ENCODE measurements at places on chromosomes 11 and 22.
A peak's percentile ranks its signal among the peaks of the same experiment; 100 is the strongest.

DNA sequence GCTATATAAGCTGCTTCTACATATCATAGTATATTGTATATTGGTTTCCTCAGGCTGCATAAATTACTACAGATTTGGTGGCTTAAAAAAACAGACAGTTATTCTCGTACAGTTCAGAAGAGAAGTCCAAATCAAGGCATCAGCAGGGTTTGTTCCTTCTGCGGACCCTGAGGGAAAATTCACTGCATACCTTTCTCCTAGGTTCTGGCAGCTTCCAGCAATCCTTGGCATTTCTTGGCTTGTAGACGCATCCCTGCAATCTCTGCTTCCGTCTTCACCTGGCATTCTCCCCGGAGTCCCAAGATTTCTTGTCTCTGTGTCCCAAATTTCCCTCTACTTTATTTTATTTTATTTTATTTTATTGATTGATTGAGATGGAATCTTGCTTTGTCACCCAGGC is 142.8 kb downstream of the COMMD9 start:
- DNase-seq, result peak; percentile 34

- no peak for DNase-seq
Measured at GRCh38 chr11:67820081-67820480, 145.7 kb upstream of the ALDH3B2 start.

DNA sequence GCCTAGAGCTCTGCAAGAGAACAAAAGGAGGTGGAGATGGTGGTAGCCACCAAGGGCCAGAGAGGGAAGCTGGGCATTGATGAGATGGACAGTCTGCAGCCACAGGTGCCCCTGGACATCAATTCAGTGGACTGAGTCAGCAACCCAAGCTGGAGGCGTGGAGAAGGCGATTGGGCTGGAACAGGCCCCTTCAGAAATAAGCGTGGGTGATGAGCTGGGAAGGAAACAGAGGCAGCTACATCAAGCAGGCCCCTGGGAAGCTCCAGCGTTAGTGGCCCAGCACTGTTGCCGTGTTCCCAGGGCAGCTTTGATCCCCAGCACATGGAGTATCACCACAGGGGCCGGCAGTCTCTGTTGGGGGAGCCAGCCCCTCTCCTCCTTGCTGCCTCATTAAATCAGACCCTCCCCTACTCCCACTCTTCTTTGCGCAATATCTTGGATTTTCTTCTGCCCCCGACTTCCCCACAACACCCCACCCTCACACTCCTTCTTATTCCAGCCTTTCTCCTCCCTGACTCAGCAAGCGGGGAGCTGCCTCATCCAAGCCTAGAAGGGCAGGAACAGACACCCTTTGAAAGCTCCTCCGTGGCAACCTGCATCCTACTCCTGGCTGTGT is 31.7 kb upstream of the OAF start:
- no peak for DNase-seq

DNA sequence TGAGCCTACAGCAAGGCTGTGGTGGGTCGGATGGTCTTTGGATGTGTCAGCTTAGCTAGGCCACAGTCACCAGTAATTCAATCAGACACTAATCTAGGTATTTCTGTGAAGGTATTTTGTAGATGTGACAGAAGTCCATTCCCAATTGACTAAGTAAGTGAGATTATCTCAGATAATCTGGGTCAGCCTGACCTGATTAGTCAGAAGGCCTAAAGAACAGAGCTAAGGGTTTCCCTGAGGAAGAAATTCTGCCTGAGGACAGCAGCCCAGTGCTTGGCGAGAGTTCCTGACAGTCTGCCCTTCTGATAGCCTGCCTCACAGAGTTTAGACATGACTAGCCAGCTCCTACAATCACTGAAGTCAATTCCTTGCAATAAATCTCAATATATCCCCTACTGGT is 28.7 kb downstream of the GUCD1 start:
- DNase-seq, result no peak

DNA sequence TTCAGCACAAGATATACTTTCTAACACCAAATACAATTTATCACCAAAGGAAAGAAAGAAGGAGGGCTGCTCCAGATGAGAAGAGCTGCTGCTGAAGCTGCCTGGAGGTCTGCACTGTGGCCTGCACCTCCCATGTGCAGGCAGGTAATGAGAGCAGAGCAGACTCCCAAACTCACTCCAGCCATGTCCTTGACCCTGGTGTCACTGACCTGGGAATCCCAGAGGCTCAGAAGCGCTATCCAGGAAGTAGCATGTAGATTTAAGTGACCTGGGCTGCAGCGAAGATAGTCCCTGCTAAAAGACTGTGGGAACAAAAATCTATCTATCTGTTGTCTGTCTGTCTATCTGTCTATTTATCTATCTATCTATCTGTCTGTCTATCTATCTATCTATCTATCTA is 816.3 kb downstream of the OPCML start:
- no peak for DNase-seq

DNA sequence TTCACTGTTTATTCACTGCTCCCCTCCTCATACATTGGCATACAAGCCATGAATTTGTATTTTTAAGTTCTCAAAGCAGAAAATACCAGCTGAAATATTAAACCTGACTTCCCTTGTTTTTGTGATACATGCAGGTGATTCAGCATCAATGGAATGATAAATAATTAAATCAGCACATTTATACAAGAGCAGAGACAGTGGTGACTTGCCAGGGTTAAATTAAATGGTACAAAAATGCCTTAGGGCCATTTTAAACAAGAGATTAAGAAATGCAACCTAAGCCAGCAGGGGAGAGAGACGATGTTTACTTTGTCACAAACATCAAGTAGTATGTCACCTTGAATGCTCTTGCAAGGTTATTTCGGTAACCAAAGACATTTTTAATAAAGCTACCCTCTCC is 95.9 kb upstream of the DDI1 start:
- peak; percentile 27 for DNase-seq

- no peak for DNase-seq
Measured at GRCh38 chr22:30348404-30348803, 8.3 kb downstream of the SF3A1 start.

GRCh38 chr11:132450631-132451030 is 1080.2 kb downstream of the NTM start:
- DNase-seq, result no peak

GRCh38 chr11:77049026-77049425 is 14.8 kb downstream of the B3GNT6 start:
- no peak for DNase-seq

DNA sequence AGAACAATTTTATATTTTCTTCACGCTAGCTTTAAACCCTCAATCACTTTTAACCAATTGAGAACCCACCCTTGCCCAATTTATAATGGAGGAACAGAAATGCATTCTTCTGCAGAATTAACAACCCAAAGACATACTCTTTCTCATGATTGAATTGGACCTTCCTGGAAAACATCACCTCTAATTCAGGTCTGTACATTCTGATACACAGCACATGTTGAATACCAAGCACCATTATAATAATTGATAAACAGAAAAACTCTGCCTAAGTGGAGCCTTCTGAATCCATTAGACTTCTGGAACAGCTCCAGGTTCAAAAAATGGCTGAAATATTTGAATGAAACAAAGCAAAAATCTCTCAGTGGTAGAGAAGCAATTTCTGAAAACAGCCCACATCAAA is 105.4 kb downstream of the FAM76B start:
- DNase-seq, result no peak

DNA sequence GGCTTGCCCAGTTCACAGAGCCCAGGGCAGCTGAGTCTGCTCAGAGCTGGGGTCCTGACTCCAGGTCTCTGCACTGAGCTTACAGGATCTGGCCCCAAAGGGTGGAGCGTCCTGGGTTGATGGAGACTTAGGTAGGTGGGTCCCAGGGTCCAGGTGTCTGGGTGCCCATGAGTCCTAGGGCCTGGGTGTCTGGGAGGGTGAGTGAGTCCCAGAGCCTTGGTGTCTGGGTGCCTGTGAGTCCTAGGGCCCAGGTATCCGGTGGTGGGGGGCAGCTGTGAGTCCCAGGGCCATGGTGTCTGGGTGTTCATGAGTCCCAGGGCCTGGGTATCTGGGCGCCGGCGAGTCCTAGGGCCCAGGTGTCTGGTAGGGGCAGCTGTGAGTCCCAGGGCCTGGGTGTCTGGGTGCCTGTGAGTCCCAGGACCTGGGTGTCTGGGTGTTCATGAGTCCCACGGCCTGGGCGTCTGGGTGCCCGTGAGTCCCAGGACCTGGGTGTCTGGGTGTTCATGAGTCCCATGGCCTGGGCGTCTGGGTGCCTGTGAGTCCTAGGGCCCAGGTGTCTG is 1505.6 kb downstream of the BRD1 start:
- no peak for DNase-seq

DNA sequence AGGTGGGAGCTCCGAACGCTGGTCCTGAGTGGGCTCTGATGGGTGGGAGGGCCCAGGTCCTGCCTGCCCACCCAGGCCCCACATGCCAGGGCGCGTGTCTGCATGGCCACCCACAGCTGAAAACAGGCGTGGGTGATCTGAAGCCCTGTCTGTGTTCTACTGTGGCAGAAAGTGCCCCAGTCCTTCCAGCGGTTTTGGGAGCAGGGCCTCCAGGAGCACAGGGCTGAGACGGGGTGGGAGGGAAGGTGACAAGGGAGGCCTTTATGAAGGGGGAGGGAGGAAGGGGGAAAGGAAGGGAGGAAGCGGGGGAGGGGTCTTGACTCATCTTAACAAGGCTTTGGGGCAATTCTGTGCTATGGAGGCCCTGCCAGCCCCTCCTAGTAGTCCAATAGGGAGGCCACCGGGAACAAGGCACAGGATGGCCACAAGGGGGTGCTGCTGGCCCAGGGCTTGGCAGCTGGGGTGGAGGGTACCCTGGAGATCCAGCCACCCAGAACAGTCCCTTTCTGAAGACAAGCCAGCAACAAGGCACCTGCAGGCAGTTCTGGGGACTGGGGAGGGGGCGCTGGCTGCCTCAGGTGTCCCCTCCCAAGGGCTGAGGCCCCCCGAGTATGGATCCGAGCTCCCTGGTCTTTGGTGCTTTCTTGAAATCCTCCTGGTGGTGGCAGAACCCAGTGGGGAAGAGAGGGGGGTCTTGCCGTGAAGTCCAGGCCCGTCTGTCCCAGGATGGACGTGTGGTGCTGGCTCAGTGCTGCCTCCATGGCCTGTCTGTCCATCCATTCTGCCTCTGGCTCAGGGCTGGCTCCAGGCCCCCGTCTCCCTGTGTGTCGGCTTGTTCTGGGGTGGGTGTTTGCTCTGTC is 6.3 kb upstream of the FADS3 start:
- peak; percentile 12 for DNase-seq

DNA sequence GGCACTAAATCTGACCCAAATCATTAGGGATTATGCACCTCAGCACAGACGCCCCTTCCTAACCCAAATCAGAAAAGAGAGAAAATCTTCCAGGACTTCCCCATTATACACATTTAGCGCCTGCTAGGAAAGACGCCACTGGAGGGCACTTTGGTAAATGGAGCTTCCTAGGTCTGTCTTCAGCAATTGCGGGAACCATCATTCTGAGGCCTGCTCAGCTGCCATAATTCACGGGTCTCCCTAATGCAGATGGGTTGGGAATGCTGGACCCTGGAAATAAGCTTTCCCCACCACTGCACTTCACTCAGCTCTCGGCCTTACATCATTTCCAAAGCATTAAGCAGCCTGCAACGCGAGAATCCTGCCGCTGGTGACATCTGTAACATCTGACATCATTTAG is 86.2 kb upstream of the OPCML start:
- no peak for DNase-seq

DNA sequence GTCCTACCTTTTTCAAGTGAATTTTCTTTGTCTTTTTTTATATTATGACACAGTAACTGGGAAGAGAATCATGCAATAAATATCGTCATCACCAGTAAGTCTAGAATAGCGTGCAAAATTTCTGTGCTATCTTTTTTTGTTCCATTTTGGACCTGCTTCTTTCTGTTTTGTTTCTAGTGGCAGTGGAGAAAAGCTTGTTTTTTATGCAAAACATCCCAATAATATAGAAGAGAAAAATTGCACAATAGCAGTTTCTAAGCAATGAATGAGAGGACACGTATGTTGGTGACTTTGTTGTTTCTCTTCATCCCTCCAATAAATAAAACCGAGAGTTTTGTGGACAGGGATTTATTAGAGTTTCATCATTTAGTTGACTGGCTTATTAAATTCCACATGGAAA is 10.3 kb downstream of the GRK3 start:
- no peak for DNase-seq

GRCh38 chr22:17258788-17259148 is 39.5 kb upstream of the ADA2 start:
- no peak for DNase-seq

DNA sequence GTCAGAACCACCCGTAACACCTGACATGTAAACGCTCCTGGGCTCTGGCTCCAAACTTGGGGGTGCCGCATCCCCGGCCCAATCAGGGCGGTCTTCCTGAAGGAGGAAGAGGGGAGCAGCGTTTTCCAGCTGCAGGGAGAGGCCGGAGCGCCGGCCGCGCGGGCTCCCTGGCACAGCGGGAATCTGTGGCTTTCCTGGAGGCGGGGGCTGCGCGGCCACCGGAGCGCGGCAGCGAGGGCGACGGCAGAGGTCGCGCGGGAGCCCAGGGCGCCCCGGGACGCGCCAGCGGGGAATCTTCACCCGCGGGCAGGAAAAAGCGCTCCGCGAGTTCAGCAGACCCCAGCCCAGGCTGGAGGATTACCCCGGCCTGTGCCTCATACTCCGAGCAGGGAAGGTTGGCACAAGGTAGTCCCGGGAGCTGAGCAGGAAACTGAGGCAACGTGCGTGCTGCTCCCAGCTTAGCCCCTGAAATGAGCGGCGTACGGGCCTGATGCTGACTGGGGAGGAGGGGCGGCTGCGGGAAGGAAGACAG is 600 bp upstream of the ESAM start:
- no peak for DNase-seq

GRCh38 chr11:123892031-123892430 is 6.6 kb upstream of the TMEM225 start:
- no peak for DNase-seq

GRCh38 chr22:33513388-33514338 is 406.6 kb downstream of the LARGE1 start:
- peak; percentile 10 for DNase-seq

GRCh38 chr11:57288771-57289579 is 35.8 kb downstream of the TNKS1BP1 start:
- DNase-seq, result peak; percentile 91

GRCh38 chr11:76119779-76120178 is 86.5 kb downstream of the WNT11 start:
- DNase-seq, result no peak

DNA sequence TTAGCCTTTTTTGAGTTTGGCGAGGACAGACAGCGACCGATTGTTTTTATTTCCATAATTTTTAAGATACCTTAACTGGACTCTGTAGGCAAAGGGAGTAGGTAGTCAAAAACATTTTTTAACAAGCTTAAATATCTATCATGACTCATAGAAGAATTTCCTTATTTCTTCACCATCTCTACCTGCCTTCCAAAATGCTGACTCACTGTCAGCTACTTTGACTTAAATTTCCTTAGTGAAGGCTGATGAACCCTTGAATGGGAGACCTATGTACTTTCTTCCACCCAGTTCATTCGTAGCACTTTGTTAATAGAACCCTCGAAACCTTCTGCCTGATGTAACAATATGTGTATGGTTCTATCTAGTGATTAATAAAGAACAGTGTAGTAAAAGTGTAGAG is 1.1 kb upstream of the MTMR2 start:
- DNase-seq, result peak; percentile 55

DNA sequence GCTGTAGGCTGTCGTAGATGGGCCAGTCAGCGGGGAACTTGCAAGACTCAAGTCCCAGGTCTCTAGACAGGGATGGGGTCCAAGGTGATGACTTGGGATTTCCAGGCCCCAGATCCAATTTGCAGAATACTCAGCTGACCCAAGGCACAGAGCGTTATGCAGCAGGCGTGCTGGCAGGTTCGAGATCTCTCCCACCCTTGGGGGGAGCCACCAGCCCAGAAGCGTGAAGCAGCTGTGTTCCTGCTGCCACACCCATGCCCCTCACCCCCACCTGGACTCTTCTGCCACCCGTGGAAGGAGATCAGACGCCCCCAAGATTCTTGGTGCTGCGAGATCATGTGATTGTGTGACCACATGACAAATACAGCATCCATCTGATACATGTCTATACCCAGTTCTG is 142.6 kb downstream of the BRD1 start:
- no peak for DNase-seq
